ENCODE measurements at places on chromosomes 1 and 21. TPM values are rescaled to one million over a fixed set of nuclear protein-coding genes. Genes with fewer than 3 reads are reported as not detected.

The MPL gene
- total RNA-seq = not detected

The ADAM30 gene
- not detected for total RNA-seq

The EDARADD gene
- under 0.01 TPM for total RNA-seq

The ESPN gene
- 0.65 TPM for total RNA-seq

The ZSWIM5 gene
- total RNA-seq = 4.8 TPM

The C1orf122 gene
- total RNA-seq = 14.4 TPM

The PAQR6 gene
- total RNA-seq = 0.60 TPM

The ZNF436 gene
- 17.7 TPM for total RNA-seq

The OLFM3 gene
- not detected for total RNA-seq

The C21orf91 gene
- 8.9 TPM for total RNA-seq

The CHIT1 gene
- total RNA-seq = not detected

The LCE1A gene
- not detected for total RNA-seq

The CADM3 gene
- total RNA-seq = under 0.01 TPM

The GBP6 gene
- not detected for total RNA-seq

The MAEL gene
- not detected for total RNA-seq

The KRTAP10-2 gene
- total RNA-seq = not detected

The E2F2 gene
- total RNA-seq = 0.87 TPM

The NPHS2 gene
- not detected for total RNA-seq

The PRR9 gene
- not detected for total RNA-seq

The COL11A1 gene
- not detected for total RNA-seq

The MANEAL gene
- 1.6 TPM for total RNA-seq

The ETNK2 gene
- total RNA-seq = 6.9 TPM

The RGS8 gene
- not detected for total RNA-seq

The AIM2 gene
- total RNA-seq = not detected

The GJB3 gene
- total RNA-seq = not detected

The DNALI1 gene
- 0.20 TPM for total RNA-seq
